Glutamatergic neuron (in vitro differentiated cells): ENCODE measurements at places on chromosomes 4 and X. TPM values are rescaled to one million over a fixed set of nuclear protein-coding genes. Genes with fewer than 3 reads are reported as not detected.

XAGE1A gene
- total RNA-seq, result not detected

NPY1R gene
- 0.54 TPM for total RNA-seq

SLC34A2 gene
- 2.1 TPM for total RNA-seq

DNA sequence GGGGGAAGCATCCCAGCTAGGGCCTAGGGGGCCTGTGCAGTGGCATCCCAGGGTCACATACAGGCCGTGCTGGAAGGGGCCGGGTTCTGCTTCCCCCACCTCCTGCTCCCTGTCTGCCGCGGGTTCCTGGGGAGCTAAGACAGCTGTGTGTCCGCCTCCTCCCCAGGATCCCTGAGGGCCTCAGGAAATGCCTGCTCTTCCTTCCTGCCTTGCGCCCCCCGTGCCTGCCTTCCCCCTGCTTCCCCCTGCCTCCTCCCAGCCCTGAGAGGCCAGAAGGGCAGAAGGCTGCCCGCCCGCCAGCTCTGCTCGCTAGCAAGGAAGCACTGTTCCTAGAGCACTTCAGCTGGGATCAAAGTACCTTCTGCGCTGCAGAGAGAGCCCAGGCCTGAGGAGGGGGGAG lies 2.9 kb upstream of the BGN start:
- DNase-seq, result no peak

GRCh38 chr4:155094201-155094820 lies 114.1 kb upstream of the NPY2R start:
- no peak for DNase-seq

SLC25A5 gene
- total RNA-seq, result 179 TPM

DGAT2L6 gene
- total RNA-seq, result not detected

GRCh38 chrX:86023811-86024210 lies 23.5 kb downstream of the CHM start:
- DNase-seq, result no peak

DNA sequence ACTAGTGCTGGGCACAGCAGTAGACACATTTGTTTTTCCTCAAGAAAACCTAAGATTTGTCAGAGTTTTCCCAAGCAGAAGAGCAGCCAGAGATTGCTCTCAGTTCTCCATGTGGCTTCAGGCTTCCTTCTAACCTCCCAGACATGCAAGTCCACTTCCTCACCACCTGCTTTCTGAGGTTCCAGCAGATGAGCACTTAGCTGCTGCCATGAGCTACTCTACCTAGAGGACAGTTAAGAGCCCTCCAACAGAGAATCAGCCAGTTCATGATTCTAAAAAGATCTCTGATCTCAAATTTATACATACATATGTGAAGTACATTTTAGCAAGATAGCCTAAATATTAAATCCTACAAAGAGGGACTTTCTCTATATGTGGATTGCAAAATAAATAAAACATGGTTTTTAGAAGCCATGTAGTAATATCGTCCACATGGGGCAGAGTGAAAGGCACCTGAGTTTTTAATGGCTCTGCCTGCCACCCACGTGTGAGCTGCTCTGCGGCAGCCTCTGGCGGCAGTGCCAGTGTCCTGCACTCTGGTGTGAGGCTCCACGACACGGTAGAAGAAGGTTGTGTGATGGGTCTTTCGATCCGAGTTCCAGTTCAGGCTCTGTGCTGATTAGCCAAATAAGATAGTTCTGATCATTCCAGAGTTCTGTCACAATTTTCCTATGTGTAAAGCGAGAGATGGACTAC lies 10.3 kb downstream of the CYP4V2 start:
- peak; percentile 40 for DNase-seq

NPNT gene
- not detected for total RNA-seq

RRH gene
- total RNA-seq, result 0.29 TPM

TMEM47 gene
- 2.8 TPM for total RNA-seq

DNA sequence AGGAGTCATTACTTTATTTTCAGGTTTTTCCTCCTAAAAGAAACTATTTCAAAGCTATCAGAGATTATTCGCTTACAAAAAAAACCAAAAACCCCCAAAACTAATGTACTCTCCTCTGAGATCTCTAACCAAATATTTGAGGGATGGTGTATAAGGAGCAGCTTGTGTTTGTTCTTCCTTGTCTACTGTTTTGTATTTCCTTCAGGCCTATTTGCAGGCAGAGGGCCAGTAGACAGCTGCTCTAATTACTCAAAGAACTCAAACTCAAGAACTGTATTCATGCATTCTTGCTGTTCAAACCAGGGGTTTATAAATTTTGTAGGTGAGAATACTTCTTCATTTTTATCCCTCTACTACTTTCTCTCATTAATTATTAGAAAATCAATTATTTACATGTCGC lies 51.3 kb downstream of the SH3RF1 start:
- no peak for DNase-seq

RAB40AL gene
- 1.8 TPM for total RNA-seq

CPLX1 gene
- total RNA-seq, result 115 TPM

GRCh38 chr4:87805971-87806370 lies 6.6 kb downstream of the IBSP start:
- DNase-seq, result no peak

PFKFB1 gene
- 1.1 TPM for total RNA-seq

GRCh38 chr4:180788729-180789128 lies 1454.5 kb upstream of the TENM3 start:
- DNase-seq, result no peak

DNA sequence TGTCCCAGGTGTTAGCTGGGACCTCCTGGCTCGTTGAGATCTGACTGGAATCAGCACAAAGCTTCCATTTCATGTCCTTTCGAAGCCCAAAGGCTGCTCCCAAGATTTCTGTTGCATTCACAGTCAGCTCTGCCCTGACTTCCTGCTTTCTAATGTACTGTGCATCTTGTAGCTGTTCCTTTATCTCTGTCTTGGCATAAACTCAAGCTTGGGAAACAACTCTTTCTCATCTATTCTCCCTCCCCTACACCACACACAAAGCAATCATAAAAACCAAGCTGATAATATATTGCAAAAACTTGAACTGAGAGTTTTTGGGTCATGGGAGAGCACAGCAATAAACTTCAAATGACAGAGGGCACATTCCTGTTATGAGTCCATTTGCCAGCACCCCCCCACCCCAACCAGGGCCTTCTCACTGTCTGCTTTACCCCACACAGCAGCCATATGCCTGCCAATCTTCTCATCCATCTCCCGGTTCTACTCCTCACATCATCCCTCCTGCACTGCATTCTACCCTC lies 76.3 kb downstream of the SYNPO2 start:
- no peak for DNase-seq

GRCh38 chrX:51889851-51890250 lies 3.6 kb upstream of the MAGED1 start:
- no peak for DNase-seq
